Cerebellum (tissue), 4 donors: ENCODE measurements at places on chromosomes 3 and 15. TPM values are rescaled to one million over a fixed set of nuclear protein-coding genes. Genes with fewer than 3 reads are reported as not detected.

DNA sequence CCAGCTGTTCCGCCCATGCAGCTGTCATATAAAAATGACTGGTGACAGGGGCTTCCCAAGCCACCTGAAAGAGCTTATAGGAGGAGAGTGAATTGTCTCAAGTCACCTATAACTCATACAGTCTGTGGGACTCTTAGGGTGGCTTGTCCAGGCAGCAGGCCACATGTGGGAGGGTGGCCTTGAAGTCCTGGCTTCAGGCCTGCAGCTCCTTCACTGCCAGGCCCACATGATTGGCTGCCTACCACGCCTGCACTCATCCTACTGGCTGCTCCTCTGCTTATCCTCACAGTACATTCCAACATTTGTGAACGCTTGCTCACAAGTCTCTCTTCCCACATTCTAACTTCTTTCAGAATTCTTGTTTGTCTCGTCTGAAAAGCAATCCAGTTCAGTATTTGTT is 41.1 kb upstream of the TIPARP start:
- DNase-seq: no peak

C2CD4A gene
- total RNA-seq: 0.73 TPM

ROPN1B gene
- 0.64 TPM for total RNA-seq

DNA sequence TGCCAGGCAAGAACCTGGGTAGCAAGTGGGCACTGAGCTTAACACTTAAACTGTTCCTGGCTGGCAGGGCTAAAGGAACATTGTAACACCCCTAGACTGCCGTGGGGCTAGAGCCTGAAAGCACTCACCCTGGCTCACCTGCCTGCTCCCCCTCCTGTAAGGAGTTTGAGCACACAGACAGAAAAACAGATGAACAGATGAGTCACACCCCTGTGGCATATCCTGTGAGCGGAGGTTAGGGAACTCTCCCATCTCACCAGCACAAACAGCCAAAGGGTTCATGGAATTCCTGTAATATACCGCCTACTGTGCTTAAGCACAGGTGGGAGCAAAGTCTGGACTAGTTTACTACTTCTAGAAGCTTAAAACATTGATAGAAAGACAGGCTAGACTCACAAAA is 300.1 kb downstream of the ROBO1 start:
- no peak for DNase-seq

GRCh38 chr15:88708655-88709054 is 69.8 kb downstream of the ISG20 start:
- no peak for DNase-seq

ACTC1 gene
- total RNA-seq: 4.7 TPM

PLA1A gene
- 0.73 TPM for total RNA-seq

GRCh38 chr3:13559764-13560525 is 11.0 kb downstream of the FBLN2 start:
- no peak for DNase-seq

DNA sequence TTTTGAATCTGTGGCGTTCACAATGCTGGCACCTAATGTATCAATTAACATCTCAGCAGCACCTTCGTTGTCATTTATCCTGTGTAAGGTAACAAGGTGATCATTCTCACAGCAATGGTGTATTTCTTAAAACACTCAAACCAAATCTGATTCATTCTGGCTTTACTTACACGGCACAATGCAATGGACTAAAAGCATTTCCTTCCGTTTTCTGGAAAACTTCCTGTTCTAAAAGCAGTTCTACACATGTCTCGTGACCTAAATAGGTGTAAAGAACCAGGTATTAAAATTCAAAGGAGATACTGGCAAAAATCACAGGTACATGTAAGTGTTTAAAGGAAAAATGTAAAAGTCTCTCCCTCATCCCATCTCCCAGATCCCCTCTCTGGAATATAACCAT is 77.8 kb downstream of the BTD start:
- no peak for DNase-seq

- no peak for DNase-seq
These were observed 69.0 kb downstream of the NME9 start for GRCh38 chr3:138260611-138261010.

CFAP100 gene
- 1.8 TPM for total RNA-seq

GRCh38 chr3:53828581-53828980 is 17.6 kb downstream of the CHDH start:
- DNase-seq: no peak

DNA sequence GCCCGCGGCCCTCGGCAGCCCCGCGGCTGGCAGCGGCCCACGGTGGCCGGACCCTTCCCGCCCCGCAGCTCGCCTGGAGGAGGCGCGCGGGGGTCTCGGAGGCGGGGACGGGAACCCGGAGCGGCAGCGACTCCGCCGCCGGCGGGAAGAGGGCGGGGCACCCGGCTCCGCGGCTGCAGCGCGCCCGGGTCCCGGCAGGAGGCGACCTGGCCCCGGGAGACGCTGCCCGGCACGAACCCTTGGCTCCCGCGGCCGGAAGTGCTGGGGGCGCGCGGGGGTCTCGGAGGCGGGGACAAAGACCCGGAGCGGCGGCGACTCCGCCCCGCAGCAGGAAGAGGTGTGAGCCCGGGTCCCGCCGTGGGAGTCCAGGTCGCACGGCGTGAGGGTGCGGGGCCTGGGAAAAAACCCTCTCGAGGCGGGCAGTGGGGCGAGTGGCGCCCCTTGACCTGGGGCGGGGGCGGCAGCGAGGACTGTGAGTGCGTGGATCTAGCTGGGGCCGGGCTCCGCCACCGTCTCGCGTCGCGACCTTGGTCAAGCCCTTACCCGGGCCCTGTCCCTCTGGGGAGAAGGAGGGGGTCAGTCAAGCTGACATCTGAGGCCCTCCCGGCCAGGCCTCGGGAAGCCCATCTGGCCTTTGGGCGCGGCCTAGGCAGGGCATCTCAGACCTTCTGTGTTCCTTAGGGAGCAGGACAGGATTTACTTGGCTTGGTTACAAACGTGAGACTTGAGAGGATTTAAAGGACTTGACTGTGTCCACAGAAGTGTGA is at the start of gene CIB2:
Gene CIB2, minus strand, starts transcription at position 151 of the 767 bp plus-strand sequence. CDS start 230 bp downstream, outside the sequence.
- DNase-seq: peak; percentile 76

DNA sequence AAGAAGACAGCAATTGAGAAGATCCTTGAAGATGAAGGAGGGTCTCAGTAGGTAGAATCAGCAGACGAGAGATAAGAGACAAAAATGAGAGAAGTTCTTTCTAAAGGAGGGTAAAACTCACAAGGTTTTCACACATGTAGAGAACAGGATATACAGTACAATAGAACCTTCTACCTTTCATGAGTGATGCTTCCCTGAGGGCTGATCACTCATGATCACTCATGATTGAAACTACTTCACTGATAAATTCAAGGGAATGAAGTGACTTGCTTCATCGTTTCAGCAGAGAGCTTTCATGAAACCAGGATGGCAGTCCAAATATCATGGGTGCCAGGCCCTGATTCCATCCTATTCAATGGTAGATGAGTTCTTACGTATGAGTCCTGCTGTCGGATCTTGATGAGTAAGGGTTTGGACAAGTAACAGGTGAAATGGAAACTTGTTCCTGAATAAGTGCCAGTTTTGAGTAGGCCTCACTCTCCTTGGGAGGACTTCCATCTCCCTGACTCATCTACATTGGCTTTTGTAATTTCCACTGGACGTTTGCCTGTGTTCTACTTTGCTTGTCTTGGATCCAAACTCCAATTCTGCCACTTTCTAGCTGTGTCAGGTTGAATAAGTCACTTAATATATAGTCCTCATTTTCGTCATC is 9.6 kb upstream of the CLDN16 start:
- DNase-seq: no peak

DNA sequence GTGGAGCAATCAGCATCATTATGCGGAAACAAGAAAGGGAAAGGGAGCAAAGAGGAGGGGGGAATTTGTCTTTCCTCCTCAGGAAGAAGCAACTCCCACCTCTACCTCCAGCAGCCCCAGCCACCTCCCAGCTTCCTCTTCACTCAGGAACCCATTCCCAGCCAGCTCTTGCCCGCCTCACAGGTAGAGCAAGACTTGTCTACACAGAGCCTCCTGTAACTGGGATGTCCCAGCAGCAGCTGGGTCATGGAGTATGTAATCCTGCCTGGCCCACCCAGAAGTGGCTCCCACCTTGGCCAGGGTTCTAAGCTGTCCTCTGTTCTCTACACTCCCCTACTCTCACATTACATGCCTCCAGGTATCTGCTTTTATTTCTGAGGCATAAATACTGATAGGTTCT is 14.0 kb downstream of the IGDCC3 start:
- DNase-seq: no peak

DNA sequence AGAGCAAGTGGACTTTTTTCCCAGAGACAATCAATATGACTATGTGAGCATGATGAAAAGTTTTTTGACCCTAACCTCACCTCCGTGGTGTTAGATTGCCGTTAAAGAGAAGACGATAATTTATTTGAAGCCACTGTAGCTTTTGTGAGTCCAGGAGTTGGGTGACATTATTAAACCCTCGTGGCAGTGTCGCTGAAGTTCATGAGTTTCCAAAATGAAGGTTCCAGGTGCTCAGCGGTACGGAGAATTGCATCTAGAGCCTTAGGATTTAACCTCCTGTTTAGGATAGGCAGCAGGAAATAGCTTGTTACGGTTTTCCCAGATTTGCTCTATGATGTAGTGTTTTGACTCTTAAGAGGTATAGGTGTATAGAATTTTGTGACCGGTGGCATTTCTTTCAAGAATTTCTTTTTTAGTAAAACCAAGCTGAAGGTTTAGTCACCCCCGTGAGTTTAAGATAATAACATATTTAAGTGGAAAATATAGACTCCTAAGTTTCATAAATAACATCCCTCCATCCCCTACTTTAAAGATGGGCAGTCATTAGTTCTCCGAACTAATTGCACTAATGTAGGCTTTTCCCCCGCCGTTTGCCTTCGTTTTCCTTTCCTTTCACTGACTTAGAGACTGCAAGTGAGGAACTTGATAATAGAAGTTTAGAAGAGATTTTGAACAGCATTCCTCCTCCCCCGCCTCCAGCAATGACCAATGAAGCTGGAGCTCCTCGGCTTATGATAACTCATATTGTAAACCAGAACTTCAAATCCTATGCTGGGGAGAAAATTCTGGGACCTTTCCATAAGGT is 2.0 kb downstream of the SMC4 start:
- no peak for DNase-seq

DNA sequence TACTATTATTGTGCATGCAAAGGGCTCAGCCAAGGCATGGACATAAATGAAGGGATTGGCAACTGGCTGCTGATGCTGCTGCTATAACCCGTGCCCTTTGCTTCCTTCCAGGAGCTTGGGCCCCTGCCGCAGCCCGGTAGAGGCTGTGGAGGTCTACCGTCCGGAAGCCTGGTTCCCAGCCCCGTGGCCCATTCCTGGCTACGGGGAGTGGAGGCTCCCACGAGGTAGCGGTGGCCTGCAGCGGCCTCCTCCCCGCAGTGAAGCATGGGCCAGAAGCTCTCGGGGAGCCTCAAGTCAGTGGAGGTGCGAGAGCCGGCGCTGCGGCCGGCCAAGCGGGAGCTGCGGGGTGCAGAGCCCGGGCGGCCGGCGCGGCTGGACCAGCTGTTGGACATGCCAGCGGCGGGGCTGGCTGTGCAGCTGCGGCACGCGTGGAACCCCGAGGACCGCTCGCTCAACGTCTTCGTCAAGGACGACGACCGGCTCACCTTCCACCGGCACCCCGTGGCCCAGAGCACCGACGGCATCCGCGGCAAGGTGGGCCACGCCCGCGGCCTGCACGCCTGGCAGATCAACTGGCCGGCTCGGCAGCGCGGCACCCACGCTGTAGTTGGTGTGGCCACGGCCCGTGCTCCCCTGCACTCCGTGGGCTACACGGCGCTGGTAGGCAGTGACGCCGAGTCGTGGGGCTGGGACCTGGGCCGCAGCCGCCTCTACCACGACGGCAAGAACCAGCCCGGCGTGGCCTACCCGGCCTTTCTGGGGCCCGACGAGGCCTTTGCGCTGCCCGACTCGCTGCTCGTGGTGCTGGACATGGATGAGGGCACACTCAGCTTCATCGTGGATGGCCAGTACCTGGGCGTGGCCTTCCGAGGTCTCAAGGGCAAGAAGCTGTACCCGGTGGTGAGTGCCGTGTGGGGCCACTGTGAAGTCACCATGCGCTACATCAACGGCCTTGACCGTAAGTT is 15.0 kb downstream of the SPSB4 start:
- no peak for DNase-seq

DNA sequence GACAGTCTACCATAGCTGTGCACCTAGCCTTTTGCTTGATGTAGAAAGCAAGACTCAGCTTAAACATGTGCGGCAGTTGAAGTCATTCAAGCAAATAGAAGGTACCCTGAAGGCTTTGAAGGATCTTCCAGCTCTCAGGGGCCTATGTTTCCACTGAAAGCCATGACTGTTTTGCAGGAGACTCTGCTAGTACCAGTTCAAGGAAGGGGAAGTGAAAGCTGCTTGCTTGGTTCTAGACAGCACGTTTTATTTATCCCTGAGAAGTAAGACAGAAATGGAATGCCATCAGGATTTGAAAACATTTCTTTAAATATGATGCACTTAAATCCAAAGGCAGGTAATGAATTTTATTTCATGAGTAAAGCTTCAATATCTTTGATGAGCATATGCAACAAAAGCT is 311.4 kb downstream of the PDCD6IP start:
- DNase-seq: no peak

DNA sequence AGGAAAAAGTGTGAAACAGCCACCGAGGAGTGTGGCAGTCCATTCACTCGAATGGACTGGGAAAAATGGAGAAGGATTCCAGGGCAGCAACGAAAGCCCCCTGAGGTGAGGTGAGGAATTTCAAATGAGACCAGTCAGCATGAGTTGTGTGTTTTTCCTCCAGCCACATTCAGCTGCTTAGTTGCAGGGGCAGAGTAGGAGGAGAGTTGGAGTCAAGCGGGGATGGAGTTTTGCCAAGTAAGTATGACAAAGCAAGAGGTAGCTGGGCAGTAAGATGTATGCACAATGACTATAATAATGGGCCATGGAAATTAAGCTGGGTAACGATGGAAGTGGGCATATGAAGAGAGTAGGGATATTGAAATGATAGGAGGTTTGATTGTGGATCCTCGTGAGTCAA is 64.4 kb downstream of the CCDC54 start:
- DNase-seq: no peak

DNA sequence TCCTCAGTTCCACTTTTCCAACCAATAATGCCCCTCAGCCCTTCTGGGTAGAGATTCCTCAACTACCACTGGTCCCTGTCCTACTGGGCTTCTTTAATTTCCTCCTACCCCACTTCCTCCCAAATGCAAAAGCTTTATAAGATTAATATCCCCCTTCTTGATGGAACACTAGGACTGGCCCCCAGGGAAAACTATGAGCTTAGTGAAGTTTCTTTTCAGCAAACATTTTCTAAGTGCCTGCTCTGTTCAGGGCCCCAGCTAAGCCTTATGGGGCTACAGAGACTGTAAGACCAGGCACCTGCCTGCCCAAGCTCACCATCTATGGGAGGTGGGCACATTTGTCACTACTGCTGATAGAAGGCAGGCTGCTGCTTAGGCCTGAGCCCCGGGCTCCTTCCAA is 79.4 kb downstream of the RPLP1 start:
- no peak for DNase-seq

- DNase-seq: no peak
These were observed 35.2 kb upstream of the MYLK start for GRCh38 chr3:123919353-123919752.

GRCh38 chr3:13348661-13349396 is 71.3 kb downstream of the NUP210 start:
- no peak for DNase-seq

DNA sequence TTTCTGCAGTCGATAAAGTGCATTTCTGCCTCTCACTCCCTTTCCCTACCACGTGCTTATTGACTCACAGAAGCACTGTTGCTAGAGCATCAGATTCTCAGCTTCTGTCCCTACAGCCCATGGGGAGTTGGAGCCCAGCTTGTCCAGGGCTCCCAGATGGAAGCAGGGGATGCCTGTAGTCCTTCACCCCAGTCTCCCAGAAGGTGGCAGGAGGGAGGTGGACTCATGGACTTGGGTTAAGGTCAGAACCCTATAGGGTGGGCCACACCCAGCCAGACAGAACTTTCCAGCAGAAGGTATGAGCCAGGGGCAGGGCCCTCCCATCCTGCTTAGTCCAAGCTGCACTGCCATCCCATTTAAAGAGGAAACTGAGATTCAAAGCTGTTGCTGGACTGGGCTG is 33.1 kb upstream of the SEMA3F start:
- DNase-seq: no peak
